T47D (cell line): ENCODE measurements at places on chromosomes 16 and 17.
A peak's percentile ranks its signal among the peaks of the same experiment; 100 is the strongest.

DNA sequence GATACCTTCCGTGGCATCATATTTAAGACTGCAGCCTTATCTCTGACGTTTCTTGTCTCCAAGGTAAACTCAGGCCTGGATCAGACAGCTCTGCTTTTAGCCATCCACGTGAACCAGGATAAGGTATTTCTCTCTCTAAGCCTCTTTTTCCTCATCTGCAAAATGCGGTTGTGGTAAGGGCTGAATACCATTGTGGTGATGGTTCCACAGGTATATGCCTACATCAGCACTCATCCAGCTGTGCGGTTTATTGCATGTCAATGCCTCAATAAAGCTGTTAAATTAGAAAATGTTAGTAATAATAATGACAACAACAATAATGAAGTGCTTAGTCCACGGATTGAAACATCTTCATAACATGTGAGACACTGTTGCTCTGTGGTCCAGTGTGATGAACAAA lies 104.4 kb downstream of the GRIN2A start:
- no peak for DNase-seq

DNA sequence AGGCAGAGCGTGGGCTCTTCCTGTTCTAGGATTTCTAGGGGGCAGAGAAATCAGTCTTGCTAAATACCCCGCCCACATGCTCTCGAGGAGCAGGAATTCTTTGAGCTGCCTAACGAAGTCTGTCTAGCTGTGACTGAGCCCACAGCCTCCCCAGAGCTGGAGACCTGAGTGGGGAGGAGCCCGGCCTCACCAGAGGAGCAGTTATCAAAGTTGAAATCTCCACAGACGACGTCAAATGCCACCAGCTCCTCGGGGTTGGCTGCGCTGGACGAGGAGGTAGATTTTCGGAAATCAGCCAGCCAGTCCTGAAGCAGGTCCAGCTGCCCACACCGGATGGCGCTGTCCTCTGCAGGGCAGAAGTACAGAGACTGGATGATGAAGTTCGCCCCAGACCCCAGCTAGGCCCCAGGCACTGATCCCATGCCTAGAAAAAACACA lies 53.8 kb downstream of the PRMT7 start:
- no peak for DNase-seq

DNA sequence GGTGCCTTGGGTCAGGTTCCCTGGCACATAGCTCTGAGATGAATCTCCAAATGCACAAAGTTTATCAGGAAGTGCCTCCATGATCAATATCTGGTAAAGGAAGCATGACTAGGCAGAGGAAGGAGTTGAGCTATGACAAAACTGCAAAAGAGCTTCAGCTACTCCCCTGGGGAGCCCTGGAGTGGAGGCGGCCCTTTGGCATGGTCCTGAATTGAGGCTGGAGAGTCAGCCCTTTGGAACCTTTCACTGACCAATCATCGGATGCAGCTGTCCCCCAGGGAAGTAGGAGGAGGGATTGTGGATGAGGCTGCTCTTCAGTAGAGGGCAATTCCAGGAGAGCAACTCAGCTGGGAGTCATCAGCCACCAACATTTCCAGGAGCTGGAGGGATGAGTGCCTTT lies 46.1 kb upstream of the NLRP1 start:
- no peak for DNase-seq

DNA sequence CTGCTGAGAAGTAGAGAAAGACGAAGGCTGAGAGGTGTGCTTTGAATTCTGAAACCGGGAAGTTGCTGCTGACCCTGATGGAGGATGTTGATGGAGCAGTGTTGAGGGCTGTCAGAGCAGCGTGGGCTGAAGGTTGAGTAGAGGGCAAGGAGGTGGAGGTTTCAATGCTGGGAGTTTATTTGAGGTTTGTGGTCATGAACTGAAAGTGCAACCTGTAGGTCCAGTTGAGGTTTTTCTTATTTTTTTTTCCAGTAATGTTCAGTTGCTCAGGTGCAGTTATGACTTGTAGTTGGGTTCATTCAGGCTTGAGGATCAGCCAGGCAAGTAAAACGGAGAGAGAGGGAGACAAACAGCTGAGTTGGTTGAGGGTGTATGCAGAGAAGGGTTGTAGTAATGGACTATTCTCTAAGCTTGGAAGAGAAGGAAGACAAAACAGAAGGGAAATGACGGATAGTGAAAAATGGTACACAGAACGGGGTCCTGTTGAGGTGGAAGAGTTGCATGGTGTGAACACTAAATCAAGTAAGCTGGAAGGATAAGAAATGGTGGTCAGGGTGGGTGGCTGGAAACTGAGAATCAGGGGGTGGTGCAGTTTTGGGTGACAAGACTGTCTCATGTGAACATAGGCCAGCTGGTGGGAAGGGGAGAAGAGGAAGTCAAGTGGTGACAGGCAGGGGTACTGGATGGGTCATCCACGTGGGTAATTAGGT lies 8.7 kb upstream of the UBE2G1 start:
- DNase-seq = no peak

- no peak for DNase-seq
Measured at GRCh38 chr16:28011223-28011622, 52.3 kb downstream of the GSG1L start.

DNA sequence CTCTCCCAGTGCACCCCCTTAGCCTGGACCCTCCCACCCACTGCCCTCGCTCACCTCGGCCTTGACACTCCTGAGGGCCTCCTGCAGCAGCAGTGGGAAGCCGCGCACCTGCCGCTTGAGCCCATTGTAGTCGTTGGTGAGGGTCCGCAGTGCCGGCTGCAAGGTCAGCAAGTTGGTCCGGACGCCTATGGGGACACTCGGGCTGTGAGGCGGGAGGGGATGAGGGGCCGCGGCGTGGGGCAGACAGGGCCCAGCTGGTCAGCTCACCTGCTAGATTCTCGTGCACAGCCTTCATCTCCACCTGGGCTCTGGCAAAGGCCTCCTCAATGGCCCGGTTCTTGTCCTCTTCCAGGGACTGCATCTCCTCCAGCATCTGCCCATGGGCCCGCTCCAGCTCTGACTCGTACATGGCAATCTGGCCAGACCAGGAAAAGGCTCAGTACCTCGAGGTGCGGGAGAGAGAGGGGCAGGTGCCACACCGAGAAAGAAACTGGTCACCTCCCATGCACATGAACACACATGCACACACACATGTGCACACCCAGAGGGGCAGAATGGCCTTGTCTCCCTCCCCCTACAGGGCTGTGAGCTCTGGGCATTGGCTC lies 32.6 kb downstream of the KIFC3 start:
- DNase-seq = no peak

DNA sequence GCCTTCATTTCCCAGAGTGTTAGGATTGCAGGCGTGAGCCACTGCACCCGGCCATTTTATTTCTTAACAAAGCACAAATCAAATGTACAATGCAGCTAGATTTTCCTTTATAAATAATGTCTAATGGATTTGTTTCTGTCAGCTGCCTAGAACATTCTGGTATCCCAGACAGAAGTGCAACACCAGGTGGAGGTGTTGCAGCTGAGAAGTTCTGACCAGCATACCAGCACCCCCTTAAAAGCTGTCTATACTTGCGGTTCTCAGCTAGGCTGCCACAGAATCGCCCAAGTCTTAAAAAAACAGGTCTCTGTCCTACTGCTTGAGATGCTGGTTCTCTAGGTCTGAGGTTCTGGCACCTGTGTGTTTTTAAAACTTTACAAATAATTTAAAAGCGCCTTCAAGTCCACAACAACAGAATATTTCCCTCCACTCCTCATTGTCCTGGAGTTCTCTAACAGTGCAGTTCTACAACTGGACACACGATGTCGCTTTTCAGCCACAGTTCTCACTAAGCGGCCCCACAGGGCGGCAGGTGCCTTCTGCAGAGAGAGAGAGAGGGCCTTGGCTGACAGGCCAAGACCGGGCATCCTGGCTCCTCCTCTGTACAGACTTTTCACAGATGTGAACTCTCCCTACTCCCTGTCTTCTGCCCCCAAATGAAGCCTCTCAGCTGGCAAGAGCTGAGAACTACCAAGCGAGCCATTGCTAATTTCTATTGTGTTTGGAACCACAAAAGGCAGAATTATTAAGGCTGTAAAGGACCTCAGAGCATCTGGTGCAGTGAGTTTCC lies 32.6 kb upstream of the MEOX1 start:
- peak; percentile 94 for DNase-seq

GRCh38 chr16:56352351-56353053 lies 72.8 kb downstream of the AMFR start:
- no peak for DNase-seq

- no peak for DNase-seq
Measured at GRCh38 chr16:5056352-5056751, 9.4 kb downstream of the C16orf89 start.

DNA sequence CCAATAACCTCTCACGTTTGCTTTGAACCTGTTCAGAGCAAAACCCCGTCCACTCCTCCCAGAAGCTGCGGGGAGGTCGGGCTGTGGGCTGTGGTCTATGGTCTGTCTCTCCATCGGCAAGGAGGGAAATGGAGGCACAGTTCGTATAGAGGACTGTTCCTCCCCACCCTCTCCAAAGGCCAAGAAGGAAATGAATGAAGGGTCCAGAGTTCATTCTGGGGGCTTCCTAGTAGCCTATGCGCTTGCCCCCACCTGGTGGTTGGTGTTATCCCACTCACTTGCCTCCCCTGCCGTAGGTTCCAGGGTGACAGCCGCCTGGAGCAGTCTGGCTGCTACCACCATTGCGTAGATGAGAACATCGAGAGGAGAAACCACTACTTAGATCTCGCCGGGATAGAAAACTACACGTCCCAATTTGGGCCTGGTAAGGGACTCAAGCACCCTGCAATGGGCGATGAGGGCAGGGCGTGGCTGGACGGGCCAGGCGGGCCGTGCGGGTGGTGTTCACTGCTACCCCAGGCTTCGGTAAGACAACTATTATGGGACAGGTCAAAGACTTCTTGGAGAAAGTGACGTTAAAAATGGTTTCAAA lies 49.0 kb downstream of the SNX20 start:
- DNase-seq = no peak

DNA sequence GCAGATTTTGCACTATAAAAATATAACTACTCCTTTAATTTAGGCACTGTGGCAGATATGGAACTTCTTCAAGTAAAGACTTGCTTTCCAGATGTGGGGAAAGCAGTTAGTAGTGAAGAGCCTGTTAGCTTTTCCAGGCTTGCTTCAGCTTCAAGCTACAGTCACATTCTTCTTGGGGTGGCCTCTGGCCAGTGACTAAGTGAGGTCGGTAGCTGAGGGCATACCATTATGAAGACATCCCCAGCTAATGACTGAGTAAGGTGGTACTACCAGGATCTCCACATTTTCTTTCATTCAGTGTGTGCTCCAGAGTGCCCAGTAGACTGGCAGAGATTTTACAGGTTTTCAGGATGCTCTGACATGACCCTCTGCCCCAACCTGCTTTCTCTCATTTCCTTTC lies 167.1 kb upstream of the KIF2B start:
- no peak for DNase-seq

GRCh38 chr16:66131895-66132294 lies 234.6 kb upstream of the CDH5 start:
- no peak for DNase-seq

DNA sequence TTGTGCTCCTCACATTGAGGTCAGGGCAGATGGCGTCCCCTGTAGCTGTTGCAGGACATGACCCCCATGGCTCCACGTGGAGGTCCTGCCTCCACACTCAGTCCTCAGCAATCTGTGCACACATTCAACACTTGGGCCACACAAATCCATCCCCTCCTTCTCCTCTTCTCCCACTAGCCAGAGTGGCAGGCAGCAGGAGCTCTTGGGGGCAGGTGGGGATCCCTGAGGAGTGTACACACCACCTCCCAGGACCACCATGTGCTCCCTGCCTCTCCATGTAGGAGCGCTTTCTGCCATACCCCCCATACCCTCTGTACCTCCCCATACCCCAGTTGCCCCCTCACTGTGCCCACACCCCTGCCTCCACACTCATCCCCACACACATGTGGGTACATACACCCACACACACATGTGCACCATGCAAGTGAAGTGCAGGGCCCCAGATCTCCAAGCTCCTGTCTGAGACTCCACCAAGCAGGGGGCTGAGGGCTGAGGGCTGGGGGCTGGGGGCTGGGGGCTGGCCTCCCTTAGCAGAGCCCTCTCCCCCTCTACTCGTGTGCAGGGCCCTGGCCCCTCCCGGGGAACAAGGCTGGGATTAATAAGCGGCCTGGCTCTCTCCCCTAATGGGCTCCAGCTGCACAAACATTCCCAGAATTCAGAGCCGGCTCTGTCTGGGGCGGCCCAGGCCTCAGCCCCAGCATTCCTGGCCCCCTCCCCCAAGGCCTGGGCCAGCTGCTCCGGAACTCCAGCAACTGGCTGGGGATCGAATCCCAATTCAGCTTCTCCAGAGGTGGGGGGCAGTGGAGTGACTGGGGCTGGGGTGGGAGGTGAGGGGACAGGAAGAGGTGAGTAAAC lies 48.2 kb upstream of the MEIOC start:
- DNase-seq = no peak

DNA sequence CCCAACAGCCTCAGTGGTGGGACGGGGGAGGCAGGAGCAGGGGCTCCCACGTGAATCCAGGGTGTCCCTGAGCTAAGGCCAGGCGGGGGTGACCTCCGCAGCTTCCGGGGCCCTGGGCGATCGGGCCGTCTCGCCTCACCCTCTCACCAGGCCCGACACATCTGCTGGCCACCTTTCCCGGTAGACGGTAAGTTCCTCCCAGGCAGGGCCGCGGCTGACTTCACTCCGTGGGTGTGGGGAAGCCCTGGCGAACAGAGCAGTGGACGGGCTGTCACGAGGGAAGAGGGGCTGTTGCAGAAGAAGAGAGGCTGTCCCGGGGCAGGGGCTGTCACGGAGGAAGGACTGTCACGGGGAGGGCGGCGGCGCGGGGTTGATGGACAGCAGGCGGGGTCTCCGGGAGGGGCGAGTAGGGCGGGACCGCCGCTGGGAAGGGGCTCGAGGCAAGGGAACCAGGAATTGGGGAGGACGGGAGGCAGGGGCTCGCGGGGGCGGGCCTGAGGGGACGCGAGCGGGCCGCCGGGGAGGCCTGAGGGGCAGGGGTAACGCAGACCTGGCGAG lies 498 bp downstream of the PKMYT1 start:
- DNase-seq = no peak

DNA sequence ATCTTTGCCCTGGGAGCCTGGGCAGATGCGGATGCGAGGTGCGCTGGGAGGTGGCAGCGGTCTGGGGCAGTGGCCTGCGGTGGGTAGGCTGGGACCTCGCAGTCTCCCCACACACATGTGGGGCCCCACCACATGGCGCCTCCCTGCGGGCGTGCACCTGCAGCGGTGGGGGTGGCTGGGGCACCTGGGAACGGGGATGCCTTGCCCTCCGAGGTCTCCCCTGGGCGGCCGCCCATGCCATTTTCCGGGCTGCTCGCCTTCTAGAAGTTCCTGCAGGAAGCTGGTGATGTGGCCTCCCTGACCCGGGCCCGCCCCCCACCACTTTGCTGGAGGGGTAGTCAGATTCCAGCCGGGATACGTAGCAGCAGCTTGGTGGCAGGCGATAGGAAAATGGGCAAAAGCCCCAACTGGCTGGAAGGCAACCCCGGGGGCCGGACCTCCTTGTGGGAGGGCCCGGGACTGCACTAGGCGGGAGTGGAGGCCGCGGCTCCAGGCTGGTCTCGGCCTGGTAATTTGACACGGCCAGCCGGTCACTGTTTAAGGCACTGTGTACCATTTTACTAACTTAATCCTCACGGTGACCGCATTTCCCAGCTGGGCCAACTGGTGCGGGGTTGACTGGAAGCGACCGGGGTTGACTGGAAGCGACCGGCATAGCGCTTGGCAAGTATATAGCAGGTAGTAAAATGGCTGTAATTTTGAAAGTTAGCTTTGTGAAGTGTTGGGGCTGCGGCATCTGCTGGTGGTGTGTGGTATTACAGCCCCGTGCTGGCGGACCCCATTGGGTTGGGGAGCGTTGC lies 38.5 kb downstream of the IGF2BP1 start:
- DNase-seq = peak; percentile 73
